ENCODE measurements at places on chromosomes 5 and 9.

DNA sequence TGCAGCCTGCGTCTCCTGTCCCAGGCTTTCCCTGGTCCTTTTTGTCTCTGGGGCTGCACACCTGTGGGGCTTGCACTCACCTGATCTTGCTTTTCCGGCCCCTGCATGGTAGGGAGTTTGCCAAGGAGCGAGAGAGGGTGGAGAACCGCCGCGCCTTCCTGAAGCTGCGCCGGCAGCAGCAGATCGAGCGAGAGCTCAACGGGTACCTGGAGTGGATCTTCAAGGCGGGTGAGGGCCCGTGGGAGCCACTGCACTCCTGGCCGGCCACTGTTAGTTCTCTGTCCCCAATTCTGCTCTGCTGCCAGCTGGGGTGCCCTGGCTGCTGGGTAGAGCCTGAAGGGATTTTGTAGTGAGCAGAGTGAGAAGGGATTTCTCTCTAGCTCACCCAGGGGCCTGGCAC, 78.0 kb downstream of the CACNA1B start:
- no peak for DNase-seq

DNA sequence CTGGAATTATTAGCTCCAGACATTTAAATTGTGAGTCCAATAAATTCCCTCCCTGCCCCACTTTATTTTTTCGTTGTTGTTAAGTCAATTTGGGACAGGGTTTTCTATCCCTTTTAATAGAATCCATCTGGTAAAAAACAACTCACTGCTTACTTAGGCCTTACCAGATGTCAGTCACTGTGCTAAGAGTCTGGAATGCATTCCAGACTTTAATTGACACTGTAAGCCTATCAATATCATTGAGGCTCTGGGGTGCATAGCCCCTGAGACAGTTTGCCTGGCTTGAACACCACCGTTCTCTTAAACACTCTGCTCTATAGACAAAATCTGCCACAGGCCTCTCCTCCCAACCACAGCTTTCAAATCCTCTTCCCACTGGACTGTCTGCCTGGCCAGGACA, 175.9 kb downstream of the NSG2 start:
- DNase-seq, result no peak

DNA sequence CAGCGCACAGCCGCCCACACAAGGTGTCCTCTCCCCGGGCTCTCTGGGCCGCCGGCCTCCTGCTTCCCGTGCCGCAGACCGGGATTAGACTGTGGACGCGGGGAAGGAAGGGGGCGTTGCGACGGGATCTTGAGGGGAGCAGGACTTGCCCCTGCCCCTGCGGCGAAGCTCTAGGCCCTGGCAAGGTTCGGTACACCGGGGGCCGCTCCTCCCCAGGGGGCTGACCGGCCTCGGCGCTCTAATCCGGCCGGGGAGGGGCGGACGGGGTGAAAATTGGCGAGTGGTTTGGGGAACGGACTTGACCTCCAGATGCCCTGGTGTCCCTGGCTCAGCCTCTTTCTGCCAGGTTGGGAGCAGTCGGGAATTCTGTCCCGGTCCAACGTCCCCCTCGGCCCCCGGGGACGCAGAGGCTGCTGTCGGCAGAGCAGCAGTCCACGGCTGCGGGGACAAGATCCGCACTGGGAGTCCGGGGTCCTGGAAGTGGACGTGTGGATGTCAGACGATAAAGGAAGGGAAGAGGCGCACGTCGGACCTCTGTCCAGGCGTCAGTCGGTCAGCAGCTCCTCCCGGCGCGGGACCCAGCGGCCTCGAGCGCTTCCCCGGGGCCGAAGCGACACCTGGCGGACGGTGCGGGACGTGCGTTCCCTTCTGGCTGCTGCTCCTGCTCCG, 1.9 kb upstream of the CNTFR start:
- peak; percentile 89 for DNase-seq

- no peak for DNase-seq
Measured at GRCh38 chr9:124654431-124654830, 116.7 kb downstream of the NR6A1 start.

DNA sequence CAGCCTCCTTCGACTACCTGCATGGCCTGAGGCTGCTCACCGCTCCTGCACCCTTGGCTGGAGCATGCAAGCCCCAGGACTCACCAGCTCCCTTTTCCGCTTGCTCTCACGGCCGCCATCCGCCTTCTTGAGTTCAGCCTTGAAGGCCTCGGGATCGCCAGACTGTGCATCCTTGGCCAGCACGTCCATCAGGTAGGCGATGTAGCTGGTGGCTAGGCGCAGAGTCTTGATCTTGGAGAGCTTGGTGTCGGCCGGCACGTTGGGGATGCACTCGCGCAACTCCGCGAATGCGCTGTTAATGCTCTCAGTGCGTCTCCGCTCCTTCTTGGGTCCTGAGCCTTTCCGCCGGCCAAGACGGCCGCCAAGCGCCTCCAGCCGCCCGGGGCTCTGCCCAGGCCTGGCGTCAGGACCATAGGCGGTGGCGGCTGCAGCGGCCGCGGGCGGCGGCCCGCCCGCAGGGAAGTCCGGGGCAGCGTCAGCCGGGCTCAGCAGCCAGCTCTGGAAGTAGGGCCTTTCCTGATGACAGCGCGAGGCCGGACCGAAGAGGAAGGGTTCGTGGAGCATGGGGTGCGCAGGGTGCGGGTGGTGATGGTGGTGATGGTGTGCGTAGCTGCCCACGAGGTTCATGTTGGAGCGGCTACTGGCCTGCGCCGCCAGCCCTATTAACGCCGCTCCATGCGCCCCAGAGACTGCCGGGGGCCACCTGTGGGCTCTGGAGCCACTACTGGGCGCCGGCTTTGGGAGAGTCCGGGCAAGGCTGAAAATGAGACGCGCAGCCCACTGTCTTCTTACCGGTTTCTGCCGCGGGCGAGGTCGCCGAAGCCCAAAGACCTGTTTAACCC, 424 bp downstream of the HAND1 start:
- DNase-seq, result no peak

GRCh38 chr9:5459289-5459829, 9.0 kb downstream of the CD274 start:
- no peak for DNase-seq

GRCh38 chr5:150052956-150053712, 33.2 kb downstream of the CSF1R start:
- no peak for DNase-seq

DNA sequence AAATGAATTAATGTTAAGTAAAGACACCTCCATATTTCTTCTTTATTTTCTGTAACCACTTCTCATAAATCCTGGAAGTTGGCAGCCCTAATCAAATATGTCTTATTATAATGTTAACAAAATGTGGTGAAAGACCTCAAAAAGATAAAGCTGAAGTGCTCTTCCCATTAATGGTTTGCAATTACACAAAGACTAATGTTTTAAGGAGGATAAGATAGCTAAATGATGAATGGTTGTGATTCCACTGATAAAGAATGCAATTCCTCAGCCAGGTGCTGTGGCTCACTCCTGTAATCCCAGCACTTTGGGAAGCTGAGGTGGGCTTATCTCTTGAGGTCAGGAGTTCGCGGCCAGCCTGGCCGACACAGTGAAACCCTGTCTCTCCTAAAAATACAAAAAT, 125.8 kb upstream of the SNX2 start:
- no peak for DNase-seq

Measured in transverse colon (tissue), 4 donors.